T-helper 17 cell (primary cell): ENCODE measurements at places on chromosomes 7 and 10.

DNA sequence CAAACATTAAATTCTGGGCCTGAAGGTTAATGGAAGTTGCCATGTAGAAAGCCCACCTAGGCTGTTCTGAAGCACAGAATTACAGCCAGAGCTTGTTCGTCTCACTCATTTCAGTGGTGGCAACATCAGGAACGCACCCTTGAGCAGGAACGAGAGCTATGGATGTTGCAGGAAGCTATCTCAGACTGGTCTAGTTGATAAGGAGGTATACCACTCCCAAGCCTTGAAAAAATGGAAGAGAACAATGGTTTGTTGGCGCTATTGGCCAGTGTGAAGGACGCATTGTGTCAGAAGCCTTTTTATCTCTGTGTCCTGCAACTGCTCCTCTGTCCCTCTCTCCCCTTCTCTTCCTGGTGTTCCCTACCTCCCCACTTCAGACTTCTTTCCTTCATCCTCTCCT, 60.9 kb upstream of the RAPGEF5 start:
- no peak for DNase-seq

DNA sequence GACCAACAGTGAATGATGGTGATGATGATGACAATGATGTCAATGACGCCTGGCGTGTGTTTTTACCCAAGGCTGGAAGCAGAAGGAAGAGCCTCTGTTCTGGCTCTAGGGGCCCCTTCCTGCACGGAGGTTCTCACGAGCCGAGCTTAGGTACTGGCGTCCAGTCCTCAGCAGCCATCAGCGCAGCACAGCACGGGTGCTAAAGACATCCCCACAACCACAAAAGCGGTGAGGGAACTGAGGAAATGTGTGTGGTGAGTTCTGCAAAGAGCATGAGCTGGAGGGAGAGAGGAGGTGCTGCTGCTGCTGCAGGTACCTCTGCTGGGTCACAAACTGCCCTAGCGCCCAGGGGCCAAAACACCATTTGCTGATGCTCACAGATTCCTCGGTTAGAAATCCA, 81.6 kb downstream of the SFMBT2 start:
- DNase-seq, result no peak

- DNase-seq, result no peak
These were observed 4.9 kb downstream of the SRRT start for GRCh38 chr7:100879685-100880261.

- no peak for DNase-seq
These were observed 127.9 kb downstream of the LHPP start for GRCh38 chr10:124589491-124590041.

DNA sequence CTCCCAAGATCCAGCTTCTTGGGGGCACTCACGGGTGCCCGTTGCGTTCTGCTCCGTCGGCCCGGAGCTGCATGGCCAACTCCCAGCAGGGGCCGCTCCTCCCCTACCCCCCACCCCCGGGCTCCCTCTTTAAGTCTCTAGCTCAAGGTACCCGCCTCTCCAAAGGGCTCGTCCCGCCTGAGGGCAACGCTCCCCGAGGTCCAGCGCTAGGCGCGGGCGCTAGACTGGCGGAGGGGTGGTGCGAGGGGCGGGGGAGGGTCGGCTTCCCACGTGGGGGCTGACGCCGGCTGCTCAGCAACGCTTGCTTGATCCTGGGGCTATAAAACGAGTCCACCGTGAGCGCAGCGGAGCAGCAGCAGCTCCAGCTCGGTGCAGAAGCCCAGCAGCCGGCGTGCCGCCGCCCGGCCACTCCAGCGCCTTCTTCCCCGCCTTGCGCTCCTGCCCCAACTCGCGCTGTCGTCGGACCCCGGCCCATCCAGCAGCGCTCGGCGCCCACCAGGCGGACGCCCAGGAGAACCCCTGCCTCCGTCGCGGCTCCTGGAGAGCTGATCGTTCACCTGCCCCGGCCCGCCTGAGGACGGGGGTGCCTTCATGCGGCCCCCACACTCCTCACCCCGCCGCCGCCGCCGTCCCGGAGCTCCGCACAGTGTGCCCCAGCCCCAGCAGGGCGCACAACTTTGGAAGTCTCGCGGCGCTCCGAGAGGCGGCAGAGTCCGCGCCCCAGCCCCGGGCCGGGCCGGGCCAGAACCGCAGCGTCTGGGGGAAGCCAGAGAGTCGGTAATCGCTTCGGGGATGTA, at the start of gene ADRA2A:
TSS of gene ADRA2A (plus strand) at position 348 of the 797 bp plus-strand sequence. CDS start 968 bp downstream, outside the sequence.
- no peak for DNase-seq

GRCh38 chr10:100046021-100046486, 35.6 kb downstream of the CPN1 start:
- DNase-seq, result peak; percentile 66

- no peak for DNase-seq
These were observed at the start of gene LEP for GRCh38 chr7:128240696-128241386. TSS of gene LEP (plus strand) at chr7:128241278. CDS start at chr7:128252019, 10,741 bp downstream.

DNA sequence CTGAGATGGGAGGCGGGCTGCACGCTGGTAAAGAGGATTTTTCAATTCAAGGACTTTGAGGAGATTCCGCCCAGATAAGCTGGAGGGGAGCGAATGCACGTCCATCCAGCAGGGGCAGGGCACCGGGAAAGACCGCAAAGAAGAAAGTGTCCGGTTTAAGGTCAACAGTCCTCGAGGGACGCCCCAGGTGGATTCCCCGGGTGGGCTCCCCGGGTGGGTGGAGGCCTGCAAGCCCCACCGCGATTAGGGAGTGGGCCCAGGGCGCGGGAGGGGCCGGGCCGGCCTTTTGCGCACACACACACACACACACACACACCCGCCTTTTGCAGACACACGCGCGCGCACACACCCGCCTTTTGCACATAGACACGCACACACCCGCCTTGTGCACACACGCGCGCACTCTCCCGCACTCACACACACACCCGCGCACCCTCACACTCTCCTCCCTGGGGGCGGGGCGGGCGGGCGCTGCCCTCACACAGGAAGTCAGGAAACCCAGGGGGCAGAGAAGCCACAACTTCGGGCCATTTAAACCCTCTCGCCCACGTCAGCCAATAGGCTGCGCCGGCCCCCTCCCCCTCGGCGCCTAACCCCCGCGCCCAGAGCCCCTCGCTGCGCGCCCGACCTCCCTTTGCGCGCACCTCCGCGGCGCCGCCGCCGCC, 615 bp downstream of the ARHGAP12 start:
- DNase-seq, result peak; percentile 54

- DNase-seq, result no peak
These were observed 92.8 kb downstream of the ZRANB1 start for GRCh38 chr10:125034675-125035074.

DNA sequence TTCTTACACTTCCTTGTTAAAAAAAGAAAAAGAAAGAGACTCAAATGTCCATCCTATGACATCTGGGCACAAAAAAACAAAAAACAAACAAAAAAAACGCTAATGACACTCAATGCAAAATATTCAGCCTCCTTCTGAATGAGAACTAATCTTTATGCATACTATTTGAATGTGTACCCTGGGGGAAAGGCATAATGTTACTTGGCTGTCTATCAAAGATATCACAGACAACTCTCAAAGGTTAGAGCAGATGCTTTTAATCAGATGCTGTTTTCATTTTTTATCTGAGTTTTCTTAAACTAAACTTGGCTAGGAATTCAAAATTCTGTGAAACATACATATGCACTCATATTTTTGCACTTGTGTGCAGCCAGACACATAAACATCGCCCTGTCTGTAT, 745.8 kb downstream of the CNTNAP2 start:
- DNase-seq, result no peak

DNA sequence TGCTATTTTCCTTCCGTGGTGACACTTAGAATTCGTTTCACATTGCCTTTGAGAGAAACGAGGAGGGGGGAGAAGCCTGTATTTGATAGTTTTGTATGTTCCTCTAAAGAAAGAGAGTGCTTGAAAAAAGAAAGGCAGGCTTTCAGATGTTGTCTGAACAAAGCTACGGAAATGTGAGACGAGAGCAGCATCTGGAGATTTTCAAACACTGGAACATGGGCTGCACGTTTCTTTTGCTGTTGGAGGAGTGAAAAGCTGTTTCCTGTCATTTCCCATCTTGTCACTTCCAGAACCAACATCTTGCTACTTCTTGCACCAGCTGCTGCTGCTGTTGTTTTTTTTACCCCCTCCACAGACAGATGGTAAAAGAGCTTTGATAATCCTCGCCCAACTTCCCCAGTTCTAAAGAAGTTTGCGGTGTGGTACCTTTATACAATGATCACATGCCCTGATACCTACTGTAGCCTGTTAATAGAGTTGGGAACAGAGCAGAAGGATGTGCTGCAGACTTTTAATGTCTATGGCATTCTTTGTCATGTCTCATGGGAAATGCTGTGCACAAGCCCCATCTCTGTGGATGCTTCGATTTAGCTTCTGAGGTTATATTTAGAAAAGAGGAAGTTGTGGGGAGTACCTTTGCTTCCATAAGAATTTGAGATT, 408.1 kb downstream of the AUTS2 start:
- no peak for DNase-seq

GRCh38 chr7:154794147-154794780, 208.7 kb downstream of the PAXIP1 start:
- DNase-seq, result no peak

- no peak for DNase-seq
These were observed 76.0 kb downstream of the PCGF5 start for GRCh38 chr10:91296471-91296870.

DNA sequence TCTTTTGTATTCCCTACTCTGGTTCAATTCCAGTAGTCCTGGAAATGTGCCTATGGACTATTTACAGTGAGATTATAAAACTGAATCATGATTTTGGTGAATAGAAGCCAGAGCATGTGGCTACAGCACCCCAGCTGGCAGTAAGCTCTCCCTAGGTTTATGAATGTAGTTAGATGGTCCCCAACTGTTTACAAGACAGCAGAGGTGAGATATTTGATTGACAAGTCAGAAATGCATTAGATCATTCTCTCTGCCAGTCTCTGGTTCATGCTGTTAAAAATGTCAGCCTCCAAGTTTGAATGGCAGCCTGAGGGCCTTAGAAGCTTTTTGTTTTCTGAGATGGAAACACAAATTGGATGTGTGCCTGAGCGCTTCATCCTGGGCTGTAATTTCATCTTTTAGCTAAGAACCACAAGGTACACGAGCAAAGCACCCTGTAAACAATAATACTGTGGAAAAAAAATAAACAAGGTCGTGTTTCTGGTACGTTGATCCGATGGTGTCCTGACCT, 85.0 kb downstream of the BTRC start:
- DNase-seq, result no peak

GRCh38 chr7:94303695-94304094, 91.0 kb upstream of the COL1A2 start:
- no peak for DNase-seq

DNA sequence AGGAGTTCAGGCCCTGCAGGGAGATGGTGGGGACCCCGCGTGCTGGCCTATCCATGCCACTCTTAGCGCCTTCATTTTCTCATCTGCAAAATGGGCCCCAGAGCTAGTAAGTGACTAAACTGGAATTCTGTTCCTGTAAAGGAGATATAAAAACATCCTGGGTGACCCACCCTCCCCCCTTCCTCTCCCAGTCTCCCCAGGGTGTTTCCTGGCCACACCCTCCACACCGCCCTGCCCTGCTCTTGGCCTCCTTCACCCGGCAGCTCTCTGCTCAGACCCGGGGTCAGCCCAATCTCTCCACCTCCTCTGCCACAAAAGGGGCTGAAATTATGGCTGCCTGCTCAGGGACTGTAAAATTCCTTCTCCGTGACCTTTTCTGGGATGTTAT, 70.7 kb downstream of the C10orf105 start:
- DNase-seq, result no peak

GRCh38 chr10:5764422-5765297, 48.6 kb downstream of the GDI2 start:
- no peak for DNase-seq

DNA sequence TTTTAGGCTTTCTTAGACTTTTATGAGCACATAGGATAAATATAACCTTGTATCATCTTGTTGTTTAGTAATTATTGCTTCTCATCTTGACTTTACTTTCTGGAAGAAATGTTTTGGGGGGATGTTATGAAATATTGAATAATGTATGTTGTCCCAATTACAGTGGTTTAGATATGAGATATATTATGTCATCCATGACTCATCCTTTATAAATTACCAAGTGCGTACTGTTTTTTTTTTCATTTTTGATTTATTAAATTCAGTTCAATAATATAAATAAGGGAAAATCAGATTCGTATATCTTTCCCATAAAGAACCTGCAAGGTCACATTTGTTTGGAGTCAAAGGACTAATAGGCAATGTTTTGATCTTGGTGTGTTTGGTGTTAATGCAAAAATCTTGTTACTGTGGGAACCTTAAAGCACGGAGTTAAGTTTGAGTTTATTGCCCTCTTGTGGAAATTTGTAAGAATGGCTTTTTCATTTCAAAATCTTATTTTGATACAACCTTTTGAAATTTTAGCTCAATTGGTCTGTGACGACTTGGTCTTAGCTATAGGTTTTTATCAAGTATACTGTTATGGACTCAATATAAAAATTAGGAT, 108.6 kb downstream of the SRI start:
- DNase-seq, result no peak

GRCh38 chr7:111137296-111138192, 46.6 kb downstream of the LRRN3 start:
- no peak for DNase-seq

- no peak for DNase-seq
These were observed 128.4 kb downstream of the GRK5 start for GRCh38 chr10:119335671-119336353.

DNA sequence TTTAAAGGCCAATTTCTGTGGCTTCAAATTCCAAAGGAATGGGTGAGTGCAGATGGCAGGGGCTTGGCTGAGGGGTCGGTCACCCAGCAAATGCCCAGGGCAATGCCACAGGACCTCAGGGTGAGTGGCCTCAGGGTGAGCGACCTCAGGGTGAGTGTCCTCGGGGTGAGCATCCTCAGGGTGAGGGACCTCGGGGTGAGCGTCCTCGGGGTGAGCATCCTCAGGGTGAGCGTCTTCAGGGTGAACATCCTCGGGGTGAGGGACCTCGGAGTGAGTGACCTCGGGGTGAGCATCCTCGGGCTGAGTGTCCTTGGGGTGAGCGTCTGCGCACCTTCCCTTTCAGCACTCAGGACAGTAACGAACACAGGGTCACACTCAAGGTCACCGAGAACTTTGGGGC, 59.2 kb downstream of the ADARB2 start:
- no peak for DNase-seq

DNA sequence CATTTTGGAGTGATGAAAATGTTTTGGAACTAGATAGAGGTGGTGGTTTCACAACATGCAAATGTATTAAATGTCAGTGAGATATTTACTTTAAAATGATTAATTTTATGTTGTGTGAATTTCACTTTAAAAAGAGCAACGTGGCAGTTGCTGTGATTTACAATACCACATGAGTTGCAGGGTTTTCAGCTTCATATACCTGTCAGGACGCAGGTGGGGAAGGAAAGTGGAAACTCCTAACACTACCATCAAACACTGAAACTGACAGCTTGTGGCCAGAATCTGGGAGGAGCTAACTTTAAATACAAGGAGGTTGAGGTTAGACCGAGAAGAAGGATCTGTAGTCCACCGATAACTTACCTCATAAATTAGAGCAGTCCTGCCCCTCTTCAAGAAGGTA, 168.9 kb upstream of the TMEM72 start:
- DNase-seq, result no peak

DNA sequence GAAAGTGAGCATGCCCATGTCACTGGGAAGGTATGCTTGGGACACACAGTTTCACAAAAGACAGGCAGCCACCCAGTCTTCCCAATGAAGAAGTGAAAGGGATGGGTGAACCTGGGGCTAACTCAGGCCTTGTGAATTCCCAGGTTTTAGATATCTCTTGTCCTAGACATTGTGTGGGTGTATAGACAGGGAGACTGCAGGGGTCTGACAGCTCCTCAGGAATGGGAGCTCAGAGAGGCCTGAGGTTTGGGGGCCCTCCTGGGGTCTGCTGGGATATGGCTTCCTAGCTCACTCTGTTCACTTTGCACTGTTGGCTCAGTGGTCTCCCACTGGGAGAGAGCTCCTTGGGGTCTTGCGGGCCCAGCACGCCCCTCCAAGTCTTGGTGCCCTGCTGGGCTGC, 47.0 kb downstream of the WDFY4 start:
- DNase-seq, result no peak
